ELF-1 (cell line): ENCODE measurements at places on chromosomes 3 and 15.

DNA sequence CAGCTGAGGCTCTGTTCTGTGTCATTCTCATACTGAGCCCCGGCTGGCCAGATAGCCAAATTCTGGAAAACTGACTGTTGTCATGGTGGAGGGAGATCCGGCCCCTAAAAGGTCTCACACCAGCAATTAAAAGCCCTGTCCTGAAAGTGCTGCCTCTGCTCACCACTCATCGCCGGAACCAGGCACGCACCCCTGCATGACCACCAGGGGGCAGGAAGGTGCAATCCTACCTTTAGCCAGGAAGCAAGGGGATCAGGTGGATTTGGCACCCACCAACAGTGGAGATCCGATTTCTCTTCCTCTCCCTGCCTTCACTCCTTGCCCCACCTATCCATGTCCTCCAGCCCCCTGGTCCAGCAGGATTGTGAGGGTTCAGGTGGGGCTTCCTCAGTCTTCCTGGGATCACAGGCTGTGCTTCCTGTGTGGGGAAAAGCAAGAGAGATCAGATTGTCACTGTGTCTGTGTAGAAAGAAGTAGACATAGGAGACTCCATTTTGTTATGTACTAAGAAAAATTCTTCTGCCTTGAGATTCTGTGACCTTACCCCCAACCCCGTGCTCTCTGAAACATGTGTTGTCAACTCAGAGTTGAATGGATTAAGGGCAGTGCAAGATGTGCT is 16.1 kb upstream of the CACNA2D2 start:
- peak; percentile 92 for DNase-seq

- peak; percentile 97 for DNase-seq
Measured at GRCh38 chr3:150106740-150107428, 136.2 kb upstream of the PFN2 start.

GRCh38 chr3:196619223-196619622 is 20.3 kb upstream of the NRROS start:
- DNase-seq: no peak

DNA sequence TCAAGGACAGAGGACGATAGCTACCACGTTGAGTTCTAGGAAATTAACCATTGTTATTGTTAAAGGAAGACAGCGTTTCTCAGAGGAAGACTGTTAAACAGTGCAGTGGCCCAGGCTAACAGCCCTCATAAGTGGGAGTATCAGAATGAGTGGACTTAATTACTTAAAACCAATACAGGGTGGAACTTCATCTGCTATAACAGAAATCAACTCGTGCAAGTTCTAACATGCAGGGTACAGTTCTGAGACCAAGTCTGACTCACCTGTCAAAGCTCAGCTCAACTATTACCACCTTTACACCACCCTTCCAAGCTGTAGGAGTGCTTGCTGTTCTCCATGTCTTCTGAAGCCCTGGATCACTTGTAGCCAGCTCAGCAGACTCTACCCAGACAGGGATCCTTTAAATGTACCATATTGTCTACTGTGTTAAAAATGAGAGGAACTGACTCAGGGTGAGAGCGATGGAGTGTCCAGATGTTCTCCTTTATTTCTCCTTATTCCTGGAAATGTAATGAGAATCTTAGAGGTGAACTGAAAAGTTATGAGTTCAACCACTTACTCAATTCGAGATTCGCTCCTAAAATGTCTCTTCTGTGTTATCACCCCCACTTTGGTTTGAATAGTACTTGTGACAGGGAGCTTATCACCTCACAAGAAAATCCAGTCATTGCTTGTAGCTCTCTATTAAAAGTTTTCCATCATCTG is 26.5 kb downstream of the CD86 start:
- DNase-seq: no peak

- no peak for DNase-seq
Measured at GRCh38 chr3:152380043-152380442, 111.3 kb downstream of the MBNL1 start.

DNA sequence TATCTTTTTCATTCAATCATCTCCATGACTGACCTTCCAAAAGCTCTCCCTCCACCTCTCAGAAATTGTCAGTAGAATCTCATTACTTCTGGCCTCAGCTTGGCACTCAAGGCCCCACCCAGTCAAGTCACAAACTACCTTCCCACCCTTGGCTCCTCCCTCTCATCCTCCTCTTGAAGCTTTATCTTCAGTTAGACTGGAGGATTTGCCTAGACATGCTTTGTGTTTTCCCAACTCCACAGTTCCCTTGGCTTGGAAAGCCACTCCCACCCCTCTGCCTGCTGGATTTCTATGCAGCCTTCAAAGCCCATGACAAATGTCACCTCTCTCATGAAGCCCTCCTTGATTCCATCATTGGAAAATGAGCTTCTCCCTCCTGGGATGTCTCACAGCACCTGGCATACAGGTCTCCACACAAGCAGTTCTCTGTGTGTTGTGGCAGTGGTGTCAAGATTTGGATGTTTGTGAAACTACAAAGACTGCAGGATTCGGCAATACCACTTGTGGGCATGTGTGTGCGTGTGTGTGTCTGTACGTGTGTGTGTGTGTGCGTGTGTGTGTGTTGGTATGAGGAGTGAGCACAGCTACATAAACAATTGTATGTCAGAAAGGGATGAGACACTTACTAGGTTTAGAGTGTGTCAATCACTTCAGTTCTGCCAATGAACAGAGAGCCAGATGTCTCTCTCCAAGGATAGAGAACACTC is 45.3 kb upstream of the VPS8 start:
- no peak for DNase-seq

DNA sequence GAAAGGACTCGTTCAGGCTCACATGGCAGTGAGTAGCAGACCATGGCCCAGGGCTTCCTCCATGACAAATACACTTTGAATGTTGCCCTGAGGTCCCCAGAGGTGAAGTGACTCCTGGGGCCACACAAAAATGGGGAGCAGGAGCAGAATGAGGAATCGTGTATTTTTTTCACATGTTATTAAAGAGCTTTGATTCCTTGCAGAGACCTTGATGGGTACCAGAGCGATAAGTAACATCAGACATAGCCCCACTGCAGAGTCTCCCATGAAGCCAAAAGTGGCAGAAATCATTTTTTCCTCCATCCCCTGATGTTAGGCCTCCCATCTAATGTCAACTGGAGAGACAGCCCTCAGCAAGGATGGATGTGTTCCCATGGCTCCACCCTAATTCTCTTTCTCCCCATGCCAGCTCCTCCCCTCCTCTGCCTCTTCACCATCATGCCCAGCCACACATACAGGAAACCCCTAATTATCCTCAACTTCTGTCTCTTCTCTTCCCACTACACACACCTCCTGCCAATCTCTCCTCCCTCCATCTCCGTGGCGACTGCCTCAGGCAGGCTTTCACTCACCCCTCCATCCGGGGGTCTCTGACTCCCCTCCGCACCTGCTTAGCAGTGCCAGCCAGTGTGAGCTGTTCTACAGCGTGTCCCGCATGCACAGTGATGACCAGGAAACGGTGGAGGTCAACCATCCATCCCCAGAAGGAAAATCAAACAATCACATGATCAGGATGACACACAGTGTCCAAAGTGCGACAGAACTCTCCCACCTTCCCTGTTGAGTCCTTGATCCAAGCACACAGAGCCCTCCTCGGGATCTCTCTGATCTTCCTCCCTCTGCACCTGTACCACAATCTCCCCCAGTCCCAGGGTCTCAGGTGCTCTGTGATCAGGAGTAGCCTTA is 7.1 kb upstream of the SSUH2 start:
- no peak for DNase-seq

DNA sequence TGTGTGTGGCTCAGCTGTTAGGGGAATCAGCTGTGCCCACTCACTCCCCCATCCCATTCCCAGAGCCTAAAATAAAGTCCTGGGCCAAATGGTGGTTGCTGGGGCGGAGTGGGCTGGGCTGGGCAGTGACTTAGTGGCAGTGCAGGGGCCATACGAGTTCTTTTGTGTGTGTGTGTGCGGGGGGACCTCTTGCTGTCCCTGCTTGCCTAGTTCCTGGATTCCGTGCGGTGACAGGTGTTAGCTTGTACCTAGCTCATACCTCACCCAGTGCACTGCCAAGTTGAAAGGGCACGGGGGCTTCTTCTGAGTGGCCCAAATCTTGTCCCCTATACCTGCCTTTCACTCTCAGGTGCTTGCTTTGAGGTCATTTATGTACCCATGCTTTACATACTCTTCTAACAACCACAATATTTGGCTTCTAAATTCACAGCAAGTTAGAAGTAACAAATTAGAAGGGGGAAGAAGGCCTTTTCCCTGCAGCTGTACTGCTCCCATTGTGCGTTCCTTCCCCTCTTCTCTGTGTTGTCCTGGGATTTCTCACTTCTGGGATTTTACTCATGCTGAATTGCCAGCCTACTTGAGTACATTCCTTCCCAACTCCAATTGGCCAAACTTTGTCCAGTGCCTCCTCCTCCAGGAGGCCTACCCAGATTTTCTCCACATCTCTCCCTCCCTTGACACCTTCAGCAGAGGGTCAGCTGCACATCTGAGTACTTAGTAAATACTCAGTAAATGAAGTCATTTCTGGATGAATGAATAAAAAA is 66.3 kb upstream of the POLG start:
- DNase-seq: no peak

- DNase-seq: no peak
Measured at GRCh38 chr15:49060710-49061495, 14.7 kb upstream of the SECISBP2L start.

GRCh38 chr15:45654749-45655148 is 19.9 kb downstream of the SQOR start:
- DNase-seq: no peak

- no peak for DNase-seq
Measured at GRCh38 chr3:49012441-49013017, 5.3 kb downstream of the WDR6 start.

GRCh38 chr3:150059241-150059640 is 88.5 kb upstream of the PFN2 start:
- no peak for DNase-seq

DNA sequence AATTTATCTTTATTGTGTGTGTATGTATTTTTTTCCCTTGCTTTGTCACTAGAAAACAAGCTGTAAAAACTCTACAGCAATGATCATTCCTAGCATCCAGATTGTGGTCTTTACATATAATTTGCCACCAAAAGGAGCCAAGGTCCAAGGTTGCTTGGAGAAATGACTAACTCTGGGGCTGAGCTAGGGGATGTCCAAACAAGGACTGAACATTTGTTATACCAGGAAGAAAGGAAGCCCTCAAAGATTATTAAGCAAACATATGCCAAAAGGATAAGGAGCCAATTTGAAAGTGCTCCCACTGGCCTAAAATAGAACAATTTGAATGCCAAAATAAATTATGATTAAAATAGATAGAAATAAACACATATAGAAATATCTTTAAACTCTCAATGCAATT is 293.3 kb downstream of the ZIC1 start:
- no peak for DNase-seq

DNA sequence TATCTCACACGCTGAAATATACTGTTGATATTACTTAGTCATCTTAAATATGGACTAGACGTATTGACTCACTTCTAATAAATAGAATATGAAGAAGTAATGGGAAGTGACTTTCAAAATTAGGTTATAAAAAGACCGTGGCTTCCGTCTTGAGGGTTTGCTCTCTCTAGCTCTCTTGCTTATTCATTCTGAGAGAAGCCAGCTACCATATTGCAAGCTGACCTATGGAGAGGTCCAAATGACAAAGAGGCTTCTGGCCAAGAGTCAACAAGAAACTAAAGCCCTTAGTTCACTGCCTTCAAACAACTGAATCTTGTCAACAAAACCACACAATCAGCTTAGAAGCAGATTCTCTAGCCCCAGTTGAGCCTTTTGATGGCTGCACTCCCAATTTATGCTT is 46.1 kb downstream of the SLC9C1 start:
- DNase-seq: no peak

GRCh38 chr3:191329654-191330529 is at the start of gene UTS2B:
TSS of gene UTS2B (minus strand) at chr3:191330526. CDS start at chr3:191282189, 48,337 bp downstream.
- DNase-seq: peak; percentile 77

- DNase-seq: no peak
Measured at GRCh38 chr3:151135541-151136337, 50.3 kb downstream of the MED12L start.

DNA sequence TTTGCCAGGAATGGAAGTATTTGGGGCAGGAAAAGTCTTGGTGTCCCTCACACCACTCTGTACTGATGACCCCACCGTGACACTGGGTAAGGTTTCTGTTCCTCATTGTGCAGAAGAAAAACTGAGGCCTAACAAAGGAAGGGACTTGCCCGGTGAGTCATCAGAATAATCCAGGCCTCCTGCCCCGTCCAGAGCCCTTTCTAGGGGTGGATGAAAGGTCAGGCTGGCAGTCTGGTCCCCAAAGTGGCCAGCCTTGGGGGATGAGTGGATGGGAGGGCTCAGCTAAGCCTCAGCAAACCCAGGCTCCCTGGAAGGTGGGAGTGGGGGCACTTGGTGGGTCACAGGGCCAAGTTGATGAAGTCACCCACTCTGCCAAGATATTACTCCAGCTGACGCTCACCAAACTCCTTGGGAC is 2.3 kb upstream of the DNAH1 start:
- DNase-seq: no peak

DNA sequence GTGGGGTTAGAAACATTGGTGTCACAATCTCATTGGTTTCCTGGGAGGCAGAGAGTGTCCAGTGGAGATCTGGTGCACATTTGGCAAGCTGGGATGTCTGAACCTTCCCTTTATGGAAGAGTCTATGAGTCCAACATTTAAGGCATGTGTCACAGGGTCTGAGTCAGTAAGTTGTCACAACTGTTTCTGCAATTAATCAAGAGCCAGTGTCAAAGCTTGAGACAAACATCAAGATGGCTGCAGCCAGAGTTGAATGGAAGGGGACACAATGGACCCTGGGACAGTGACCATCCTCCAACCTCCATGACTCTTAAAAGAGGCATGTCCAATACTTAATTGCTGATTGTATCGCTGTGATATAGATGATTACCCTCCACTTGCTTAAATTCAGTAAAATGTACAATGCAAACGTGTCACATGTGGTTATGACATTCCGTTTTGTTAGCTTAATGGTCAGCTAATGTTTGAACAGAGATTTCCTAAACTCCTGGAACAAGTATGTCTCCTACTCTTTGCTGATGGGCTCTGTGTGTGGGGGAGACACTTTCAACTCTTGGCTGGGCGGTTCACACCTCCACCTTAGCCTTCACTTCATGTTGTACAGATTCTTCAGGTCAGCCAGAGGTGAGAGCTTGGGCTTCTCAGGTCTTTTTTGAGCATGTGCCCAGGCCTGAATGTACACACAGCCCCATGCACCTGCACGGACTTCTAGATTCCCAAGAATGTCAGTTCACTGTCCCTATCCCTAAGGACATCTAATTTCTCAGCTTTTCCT is 79.9 kb upstream of the PRR23E start:
- DNase-seq: no peak

DNA sequence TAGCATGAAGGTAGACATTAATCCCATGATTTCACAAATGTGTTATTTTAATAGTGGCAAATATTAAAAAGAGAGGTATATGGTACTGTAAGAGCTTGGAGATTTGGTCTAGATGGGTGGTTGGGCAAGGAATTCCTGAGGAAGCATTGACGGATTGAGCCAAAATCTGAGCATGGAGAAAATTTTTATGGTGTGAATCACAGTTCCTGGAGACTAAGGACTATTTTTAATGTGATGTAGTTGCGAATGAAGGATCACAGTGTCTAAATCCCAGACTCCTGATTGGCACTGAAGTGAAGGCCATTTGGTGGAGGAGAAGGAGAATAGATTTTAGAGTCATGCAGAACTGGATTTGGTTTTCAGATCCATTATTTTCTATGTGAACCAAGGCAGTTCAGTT is 188.7 kb upstream of the FEZF2 start:
- DNase-seq: no peak

- no peak for DNase-seq
Measured at GRCh38 chr3:162938083-162938482, 1441.5 kb downstream of the OTOL1 start.

GRCh38 chr3:126186749-126187148 is 6.4 kb upstream of the ALDH1L1 start:
- no peak for DNase-seq
